Stimulated activated CD8-positive, alpha-beta memory T cell treated with anti-CD3 and anti-CD28 coated beads, Interleukin-7, amount 100 ng/mL, for 24 hours (primary cell): ENCODE measurements at places on chromosomes 13 and 19.

DNA sequence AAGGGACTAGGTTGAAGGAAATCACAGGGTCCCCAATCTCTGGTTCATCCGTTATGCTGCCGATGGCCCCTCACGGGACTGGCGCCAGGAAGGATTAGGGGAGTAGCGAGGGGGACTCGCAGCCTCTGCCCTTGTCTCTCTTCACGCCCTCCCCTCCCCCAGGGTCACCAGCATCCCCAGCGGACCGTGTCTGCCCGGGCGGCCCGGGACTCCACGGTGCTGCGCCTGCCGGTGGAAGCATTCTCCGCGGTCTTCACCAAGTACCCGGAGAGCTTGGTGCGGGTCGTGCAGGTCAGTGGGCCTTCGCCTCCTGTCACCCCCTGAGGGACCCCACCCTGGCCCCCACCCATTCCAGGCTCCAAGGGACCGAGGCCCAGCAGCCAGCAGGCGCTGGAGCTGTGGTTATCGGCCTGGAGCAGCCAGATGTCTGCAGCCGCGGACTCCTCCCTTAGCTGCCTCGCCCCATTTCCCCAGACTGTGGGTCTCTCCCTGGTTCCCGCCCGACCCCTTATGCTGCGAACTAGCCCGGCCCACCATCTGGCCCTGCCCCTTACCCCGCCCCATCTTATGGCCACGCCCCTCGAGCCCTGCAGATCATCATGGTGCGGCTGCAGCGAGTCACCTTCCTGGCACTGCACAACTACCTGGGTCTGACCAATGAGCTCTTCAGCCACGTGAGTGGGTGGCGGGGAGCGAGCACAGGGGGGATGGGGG is 5.4 kb downstream of the PNPLA6 start:
- no peak for DNase-seq

DNA sequence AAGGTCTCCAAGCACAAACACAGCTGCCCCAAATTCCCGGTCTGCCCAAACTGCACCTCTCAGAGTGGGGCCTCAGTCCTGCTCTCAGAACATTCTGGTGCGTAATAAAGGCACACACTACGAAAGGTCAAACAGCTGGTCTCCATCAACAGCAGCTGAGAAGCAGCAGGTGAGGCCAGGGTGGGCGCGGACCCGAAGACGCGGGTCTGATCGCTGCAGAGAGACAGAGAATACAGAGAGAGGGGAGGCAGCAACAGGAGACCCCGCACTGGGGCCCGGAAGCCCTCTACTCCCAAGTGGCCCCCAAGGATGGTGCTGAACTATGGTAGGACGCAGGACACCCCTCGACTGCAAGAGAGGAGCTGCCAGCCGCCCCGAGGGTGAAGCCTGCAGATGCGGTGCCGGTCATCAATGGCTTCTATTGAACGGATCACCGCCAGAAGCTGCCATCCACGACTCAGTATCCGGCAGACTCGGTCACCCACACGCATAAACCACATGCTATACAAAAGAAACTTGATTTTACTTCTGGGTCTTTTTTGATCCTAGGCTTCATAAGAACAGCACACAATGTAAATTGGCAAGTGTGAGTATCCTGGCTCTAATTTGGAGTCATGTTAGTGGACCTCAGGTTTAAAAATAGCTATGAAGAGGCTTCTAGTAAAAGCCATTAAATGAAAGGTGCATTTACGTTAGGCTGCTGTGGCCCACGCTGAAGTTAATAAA is 33.4 kb downstream of the STK24 start:
- no peak for DNase-seq

GRCh38 chr19:3135961-3136683 is at the start of gene GNA15:
GNA15 (plus strand) TSS chr19:3136033; CDS start chr19:3136451, 418 bp downstream.
- DNase-seq = no peak

DNA sequence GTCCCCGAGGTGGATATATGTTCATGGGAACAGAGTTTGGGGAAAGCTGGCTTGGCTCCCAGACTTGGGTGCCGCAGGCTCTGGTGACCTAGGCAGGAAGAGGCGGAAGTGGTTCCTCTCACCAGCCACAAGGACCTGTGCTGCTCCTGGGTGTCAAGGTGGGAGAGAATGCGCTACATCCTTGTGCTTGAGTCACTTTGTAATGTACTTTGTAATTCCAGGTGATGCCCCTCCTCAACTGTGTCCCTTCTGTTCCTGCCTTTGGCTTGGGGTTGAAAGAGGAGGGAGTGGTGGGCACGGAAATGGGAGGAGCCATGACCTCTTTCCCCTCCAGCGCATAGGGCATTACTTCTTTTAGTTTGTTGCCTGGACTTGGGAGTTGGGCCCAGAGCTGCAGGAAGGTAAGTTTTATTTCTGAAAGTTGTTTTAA is 10.9 kb downstream of the GARRE1 start:
- DNase-seq = no peak

GRCh38 chr13:77733674-77734073 is 36.2 kb downstream of the SLAIN1 start:
- DNase-seq = no peak

GRCh38 chr13:76715075-76715474 is 171.1 kb downstream of the KCTD12 start:
- DNase-seq = no peak

GRCh38 chr19:18437491-18438330 is at the start of gene ISYNA1:
ISYNA1 (minus strand) TSS chr19:18438133; CDS start chr19:18437979, 154 bp downstream.
- no peak for DNase-seq

- no peak for DNase-seq
These were observed 82.3 kb upstream of the PDCD5 start for GRCh38 chr19:32498648-32499200.

- no peak for DNase-seq
These were observed 4.8 kb upstream of the CEBPA start for GRCh38 chr19:33306853-33307792.

GRCh38 chr13:99726282-99726894 is 225.1 kb downstream of the TM9SF2 start:
- no peak for DNase-seq

DNA sequence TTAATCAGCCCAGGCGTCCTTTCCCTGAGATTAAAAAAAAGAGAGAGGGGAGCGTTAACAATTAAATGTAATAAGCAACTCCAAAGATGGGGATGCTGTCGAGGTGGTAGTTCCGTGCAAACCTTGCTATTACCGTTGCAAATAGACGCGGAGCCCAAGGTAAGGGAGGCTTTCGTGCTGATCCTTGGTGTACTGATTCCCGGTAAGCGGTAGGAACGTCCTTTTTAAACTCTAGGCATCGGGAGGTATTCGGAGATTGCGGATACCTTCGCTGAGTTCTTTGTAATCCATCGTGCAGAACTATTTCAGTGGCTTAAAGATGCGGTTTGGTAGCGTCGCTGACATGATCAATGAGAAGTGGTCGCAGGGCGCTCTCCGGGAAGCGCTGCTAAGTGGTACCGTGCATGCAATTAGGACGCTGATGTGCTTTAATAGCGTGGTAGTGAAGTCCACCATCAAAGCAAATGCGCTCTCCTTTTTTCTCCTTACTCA is 3.1 kb downstream of the SLITRK5 start:
- DNase-seq = no peak

GRCh38 chr13:55199134-55199533 is 1941.6 kb upstream of the PRR20A start:
- no peak for DNase-seq

- DNase-seq = no peak
These were observed 6.1 kb downstream of the RPS9 start for GRCh38 chr19:54206831-54207177.

DNA sequence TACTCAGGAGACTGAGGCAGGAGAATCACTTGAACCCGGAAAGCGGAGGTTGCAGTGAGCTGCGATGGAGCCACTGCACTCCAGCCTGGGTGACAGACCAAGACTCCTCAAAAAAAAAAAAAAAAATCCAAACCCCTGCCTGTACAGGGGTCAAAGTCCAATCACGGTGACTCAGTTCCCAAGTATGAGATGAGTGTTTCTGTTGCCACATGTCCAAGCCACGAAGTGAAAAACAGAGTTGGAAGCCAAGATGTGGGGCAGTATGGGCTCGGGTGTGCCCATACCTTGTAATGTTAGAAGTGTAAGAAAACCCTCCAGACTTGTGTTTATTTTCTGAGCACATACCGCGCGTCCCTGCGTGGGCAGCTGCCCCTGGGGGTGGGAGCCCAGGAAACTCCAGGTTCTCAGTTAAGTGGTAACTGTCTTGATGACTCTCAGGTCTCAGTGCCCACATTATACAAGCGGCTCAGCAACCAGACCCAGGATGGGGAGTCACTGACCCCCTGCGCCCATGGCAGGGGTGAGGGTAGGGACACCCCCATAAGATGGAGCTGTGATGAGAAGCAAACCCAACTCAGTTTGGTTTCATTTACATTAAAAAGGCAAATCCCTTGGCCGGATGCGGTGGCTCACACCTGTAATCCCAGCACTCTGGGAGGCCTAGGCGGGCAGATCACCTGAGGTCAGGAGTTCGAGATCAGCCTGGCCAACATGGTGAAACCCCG is 1.2 kb upstream of the GPX4 start:
- no peak for DNase-seq

DNA sequence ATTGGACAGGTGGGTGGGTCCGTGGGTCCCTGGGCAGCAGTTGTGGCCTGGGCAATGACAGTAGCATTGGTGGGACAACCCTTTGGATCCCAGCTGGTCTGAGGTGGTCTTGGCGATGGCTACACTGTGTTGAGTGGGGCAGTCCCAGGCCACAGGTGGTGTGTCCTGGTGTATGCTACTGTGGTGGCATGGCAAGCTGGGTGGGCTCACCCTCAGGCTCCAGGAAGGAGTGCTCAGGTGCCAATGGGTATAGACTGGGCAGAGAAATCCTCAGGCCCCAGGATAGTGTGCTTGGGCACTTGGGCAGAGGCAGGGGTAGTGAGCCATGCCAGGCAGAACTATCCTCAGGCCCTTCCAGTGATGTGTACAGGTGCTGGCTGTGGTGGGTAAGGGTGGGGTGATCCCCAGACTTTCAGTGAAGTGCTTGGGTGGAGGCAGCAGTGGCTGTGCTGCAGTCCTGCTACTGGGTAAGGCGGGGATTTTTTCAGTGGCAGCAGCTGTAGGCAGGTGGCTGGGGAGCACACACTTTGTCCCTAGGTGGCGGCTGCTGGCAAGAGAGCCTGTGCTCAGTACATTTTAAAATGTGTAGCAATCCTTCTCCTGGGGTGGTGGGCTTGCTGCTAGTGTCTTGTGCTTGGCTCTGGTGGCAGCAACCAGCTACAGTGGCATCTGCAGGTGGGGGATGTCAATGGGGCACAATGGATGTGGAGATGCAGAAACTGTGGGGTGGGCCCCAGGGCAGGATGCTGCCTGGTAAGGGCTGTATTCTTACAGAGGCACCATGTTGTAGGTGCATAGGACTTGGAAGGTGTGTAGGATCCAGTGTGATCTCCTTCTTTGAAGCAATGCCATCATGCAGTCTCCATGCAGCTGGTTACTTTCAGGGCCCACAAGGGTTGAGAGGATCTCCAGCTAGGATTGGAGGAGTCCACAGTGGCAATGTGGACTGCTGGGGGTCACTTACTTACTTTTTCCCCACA is 64.9 kb downstream of the DNAJC3 start:
- no peak for DNase-seq

- no peak for DNase-seq
These were observed 169.3 kb downstream of the PCDH20 start for GRCh38 chr13:61246351-61246750.

DNA sequence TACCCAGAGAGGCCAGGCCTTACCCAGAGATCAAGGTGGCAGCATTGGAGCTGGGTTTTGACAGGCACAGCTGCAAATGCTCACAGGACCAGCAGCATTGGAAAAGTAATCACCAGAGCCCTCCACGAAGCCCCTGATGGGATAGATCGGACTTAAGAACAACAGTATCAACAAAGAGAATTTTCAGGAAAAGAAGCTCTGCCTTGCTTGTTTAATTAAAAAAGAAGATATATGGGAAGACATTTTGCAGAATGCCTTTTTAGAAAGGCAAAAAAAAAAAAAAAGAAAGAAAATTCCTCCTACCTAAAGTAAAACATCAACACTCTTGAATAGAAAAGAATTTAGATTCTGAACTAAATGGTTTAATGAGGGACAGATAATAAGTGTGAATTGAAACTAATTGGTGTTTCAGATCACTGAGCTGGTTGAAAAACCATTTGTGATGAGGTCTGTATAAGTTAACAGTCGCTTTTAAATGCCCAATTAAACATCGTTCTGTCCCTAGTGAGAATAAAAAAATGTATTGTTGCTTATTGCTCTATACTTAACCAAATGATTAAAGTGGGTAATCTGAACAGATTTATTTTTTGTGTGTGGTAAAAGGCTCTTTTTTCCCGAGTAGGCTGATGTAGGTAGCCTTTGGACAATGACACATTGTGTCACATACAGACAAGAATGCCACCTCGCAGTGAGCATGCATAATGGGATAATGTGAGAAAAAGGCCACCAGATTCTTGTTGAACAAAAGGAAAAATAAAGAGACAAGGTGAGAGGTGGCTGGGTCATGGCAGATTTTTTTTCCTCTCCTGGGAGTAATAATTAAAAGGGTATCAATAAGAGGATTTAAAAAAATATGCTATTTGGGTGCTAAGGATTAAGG is 93.0 kb upstream of the ARGLU1 start:
- no peak for DNase-seq

GRCh38 chr13:48132961-48133360 is 38.1 kb upstream of the MED4 start:
- no peak for DNase-seq

- no peak for DNase-seq
These were observed 3.1 kb downstream of the KLK14 start for GRCh38 chr19:51079481-51080110.

GRCh38 chr19:52622261-52622660 is 15.9 kb downstream of the ZNF83 start:
- no peak for DNase-seq

GRCh38 chr19:16885166-16885565 is 3.6 kb upstream of the F2RL3 start:
- DNase-seq = no peak

GRCh38 chr19:17391371-17392151 is 2.4 kb downstream of the CCDC194 start:
- DNase-seq = no peak

DNA sequence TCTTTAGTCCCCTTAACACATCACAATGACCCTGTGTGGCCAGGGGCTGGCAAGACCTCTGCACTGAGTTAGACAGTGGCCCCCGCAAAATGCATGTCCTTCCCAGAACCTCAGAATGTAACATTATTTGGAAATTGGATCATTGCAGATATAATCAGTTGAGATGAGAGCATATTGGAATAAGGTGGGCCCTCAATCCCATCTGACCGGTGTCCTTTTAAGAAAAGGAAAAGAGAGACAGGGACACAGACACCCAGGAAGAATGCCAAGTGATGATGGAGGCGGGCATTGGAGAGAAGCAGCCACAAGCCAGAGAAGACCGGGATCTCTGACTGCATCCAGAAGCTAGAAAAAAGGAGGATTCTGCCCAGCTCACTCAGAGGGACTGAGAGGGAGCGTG is 1.8 kb downstream of the FAM187B start:
- DNase-seq = no peak
